ENCODE measurements at places on chromosomes 12 and 14.

DNA sequence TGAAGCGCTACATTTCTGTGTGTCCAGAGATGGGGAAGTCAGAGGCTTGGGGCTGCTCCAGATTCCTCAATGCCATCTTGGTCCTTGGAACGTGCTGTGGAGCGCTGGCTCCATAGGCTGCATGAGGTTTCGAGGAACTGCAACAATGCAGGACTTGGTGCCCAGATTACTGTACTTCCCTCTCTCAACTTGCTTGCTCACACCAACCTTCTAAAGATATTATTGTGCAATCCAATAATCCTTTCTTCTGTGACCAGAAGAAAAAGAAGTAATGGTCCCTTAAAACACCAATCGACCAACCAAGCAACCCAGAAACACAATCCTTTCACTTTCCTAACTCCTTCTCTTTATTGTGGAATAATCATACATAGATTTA lies 3.7 kb downstream of the PRICKLE1 start:
- no peak for DNase-seq

DNA sequence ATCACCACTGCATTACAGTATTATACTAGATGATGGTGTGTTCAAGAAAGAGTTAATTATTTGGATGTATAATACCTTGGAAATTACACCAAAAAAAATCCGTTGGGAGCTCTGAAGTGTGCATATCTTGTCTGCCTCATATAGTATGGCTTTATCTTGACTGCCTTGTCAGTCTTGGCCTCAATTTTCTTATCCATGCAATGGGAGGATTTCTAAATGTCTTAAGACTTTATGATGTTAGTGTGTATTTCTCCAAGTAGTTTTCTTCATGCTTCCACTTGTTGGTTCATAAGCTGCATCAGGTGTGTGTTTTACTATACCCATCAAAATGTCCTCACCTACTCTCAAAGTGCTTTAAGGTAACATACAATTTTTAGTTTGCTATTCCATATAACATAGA lies 84.6 kb downstream of the FGD4 start:
- no peak for DNase-seq

GRCh38 chr12:11830307-11830801 lies 180.9 kb downstream of the ETV6 start:
- no peak for DNase-seq

DNA sequence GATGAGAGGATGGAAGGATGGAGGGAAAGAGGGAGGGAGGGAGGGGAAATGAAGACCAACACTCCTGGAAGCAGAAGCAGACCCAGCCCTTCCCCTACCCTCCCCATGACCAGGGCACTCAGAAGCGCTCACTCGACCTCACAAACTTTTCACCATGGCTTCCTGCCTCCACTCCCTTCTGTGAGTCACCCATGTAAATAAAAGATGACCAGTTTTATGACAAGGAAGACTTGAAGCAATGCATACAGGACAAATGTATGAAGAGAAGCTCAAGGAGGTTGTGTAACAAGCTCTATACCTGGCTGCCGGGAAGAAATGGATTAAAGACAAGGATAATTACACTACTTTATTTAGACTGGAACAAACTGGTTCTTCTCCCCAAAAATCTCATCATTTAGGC lies 63.8 kb downstream of the CDC42BPB start:
- DNase-seq: no peak

DNA sequence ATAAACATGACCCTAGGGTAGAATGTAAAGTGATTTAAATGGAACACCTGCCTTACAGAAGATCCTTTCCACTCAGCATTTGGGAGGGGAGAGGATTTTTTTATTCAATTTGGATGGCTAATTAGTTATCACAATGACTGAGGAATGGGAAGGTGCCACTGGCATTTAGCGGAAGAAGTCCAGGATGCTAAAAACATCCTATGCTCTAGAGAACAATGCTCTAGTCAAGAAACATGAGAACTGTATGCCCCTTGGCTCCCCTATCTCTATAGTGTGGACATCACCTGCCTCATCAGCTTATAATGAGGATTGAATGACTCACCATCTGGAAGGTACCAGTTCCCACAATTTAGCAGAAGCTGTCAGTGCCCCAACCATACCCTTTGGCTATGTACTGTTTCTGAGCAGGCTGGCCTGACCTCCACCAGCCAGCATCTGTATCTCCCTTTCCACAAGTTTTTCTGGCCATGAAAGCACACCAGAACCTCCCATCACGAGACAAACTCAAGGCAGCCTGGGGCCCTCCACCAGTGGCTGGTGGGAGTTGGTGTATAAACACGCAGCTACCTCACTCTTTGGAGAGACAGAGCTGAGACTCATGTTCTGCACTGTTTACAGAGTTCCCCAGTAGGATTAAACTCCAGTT lies 109.7 kb upstream of the VASH1 start:
- no peak for DNase-seq

GRCh38 chr14:46136456-46136855 lies 515.1 kb downstream of the RPL10L start:
- DNase-seq: no peak

DNA sequence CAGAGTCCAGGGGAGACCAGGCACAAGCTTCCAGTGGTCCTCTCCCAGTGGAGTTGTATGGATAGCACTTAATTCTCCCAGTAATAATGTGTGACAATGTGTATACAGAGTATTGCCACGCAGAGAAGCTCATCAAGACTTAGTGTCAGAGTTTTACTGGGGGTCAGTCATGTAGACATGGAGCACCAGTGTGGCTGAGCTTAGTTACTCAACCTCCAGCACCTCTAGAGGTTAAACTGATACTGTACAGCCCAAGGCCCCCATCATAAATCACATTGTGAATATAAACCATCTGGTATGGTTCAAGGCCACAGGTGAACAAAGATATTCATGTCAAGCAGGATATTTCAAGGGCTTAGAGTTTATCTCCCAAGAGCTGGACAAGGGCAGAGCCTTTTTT lies 378.1 kb upstream of the TMPO start:
- no peak for DNase-seq

- no peak for DNase-seq
Observed at GRCh38 chr12:50786498-50787231, 22.8 kb downstream of the ATF1 start.

- no peak for DNase-seq
Observed at GRCh38 chr12:93679308-93679925, 2.2 kb downstream of the CRADD start.

DNA sequence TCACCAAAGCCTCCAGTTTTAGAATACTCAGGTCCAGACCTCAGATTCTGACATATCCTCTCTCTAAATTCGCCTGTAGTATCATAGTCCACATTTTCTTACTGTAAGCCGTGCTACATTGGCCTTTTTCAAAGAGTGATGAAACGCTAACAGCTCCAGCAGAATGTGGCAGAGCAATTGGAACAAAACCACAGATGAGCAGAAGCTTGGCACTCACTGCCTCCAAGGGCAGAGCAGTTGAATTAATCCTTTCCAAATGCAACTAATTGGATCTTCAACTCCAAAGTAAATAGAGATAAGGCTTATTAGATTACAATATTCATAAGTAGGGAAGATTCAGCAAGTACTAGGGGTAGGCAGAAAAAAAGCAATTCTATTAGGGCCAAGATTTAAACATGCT lies 128.3 kb downstream of the SLC35F4 start:
- DNase-seq: no peak

- no peak for DNase-seq
Observed at GRCh38 chr12:72274931-72275330, 2.8 kb downstream of the TRHDE start.

- DNase-seq: no peak
Observed at GRCh38 chr14:55103971-55104954, 24.8 kb upstream of the LGALS3 start.

- DNase-seq: no peak
Observed at GRCh38 chr12:34605955-34606748, 583.9 kb downstream of the ALG10 start.

- DNase-seq: no peak
Observed at GRCh38 chr14:50352584-50352983, 40.5 kb downstream of the DMAC2L start.

GRCh38 chr14:50230701-50231474 lies 490 bp downstream of the SOS2 start:
- DNase-seq: peak; percentile 13

DNA sequence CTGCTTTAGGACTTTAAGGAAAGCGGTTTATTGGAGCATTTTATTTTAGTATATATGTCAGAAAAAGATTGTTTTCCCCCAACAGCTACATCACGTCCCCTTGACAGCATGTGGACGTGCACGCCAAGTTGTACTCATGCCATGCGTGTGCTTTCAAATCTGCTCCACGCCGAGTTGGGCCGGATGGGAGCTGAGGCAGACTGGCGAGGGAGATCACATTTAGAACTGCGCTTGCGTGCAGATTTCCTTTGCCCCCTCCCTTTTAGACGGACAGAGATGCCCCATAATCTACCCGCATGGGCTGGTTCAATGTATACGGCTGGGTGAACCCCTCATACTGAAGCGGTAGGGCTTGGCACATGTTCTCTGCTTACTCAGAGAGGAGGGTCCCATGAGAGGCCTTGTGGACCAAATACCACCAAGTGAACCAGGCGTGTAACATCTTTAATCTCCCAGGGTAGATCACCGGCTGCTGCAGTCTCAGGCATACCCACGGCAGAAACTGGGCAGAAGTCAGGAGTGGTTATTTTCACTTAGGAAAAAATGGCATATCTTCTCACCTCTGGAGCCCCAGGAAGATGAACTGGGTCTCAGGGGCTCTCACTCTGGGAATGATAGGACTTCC lies 92.1 kb downstream of the ESR2 start:
- DNase-seq: peak; percentile 28

DNA sequence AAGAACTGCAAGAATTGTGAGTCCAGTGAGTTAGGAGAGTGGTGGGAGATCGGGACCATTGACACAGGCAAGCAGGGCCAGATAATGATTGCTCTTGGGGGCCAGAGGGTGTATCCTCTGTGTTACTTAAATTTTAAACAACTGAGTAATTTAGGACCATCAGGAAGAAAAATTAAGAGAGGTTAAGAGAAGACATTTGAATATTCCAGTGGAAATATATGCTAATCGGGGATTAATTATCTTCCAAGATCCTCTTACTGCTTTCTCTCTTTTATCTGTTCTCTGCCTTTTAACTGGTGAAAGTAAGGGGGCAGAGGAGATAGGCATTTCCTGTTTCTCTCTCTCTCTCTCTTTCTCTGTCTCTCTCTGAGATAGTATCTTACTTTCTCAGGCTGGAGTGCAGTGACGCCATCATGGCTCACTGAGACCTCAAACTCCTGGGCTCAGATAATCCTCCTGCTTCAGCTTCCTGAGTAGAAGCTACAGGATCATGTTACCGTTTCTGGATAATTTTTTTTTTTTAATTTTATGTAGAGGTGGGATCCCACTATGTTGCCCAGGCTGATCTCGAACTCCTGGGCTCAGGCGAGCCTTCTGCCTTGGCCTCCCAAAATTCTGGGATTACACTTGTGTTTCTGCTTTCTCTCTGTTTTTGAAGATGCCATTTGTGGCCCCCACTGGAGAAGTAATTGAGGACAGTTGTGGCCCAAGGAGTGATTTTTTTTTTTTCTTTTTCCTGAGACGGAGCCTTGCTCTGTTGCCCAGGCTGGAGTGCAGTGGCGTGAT lies 85.1 kb downstream of the DIP2B start:
- DNase-seq: no peak

DNA sequence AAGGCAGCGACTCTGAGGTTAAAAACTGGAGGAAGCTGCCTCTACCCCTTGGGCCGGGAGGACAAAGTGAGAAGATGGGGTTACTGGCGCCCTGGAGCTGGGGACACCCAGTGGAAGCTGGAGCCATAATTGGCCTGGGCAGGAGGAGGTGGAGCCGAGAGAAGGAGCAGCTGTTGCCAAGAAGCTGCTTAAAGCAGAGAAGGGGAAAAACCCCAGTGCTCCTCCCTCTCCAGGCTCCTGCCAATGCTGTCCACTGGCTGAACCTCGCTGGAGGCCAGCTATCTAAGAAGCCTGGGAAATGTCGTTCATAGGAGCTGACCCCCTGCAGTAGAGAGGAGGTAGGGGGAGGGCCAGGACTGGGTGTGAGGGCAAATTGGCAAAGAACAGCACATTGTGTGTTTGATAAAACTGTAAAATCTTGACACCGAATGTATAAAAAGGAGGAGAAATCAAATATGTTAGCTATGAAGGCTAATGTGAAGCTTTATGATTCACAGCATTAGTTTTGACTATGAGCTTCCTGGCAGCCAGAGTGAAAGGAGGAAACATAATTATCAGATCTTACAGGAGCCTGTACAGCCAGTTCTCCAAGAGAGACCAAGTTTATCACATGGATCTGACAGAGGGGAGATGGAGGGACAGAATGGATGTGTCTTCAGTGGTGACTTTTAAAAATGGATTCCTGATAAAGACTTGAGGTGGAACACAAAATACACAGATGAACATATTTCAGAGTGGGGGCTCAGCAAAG lies 9.5 kb downstream of the HHIPL1 start:
- no peak for DNase-seq

- no peak for DNase-seq
Observed at GRCh38 chr12:131287015-131287937, 333.6 kb downstream of the ADGRD1 start.

- peak; percentile 63 for DNase-seq
Observed at GRCh38 chr14:103546652-103547454, 15.6 kb downstream of the BAG5 start.

GRCh38 chr14:55944757-55945156 lies 173.5 kb upstream of the PELI2 start:
- no peak for DNase-seq

- no peak for DNase-seq
Observed at GRCh38 chr12:24752763-24753462, 196.0 kb downstream of the BCAT1 start.

DNA sequence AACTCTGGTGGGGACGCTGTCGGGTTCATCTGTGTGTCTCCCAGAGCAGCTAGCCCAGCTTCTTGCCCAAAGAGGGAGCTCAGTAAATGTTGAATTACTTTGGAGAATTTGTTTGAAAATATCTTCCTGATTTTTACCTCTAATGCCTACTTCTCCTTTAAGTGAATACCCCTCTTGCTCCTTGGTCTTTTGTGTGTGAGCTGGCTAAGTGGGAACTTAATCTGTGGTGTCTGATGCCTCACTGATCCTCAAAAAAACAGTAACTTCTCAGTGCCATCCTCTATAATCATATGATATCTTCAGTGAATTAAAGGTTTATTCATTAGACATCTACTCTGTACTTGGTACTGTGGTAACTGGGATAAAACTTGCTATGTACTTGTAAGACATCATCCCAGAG lies 7.7 kb upstream of the PSMA6 start:
- no peak for DNase-seq

- DNase-seq: no peak
Observed at GRCh38 chr14:99205086-99205688, 66.8 kb downstream of the BCL11B start.

GRCh38 chr14:82414853-82415539 lies 881.3 kb upstream of the SEL1L start:
- no peak for DNase-seq

GRCh38 chr12:58889557-58889956 lies 30.7 kb downstream of the LRIG3 start:
- no peak for DNase-seq
